ENCODE measurements at places on chromosomes 13 and 19. TPM values are rescaled to one million over a fixed set of nuclear protein-coding genes. Genes with fewer than 3 reads are reported as not detected.

The TMED1 gene
- total RNA-seq: 24.1 TPM

The ASF1B gene
- total RNA-seq: 30.4 TPM

The CYP2F1 gene
- not detected for total RNA-seq

The CHST8 gene
- 0.04 TPM for total RNA-seq

The ZNF560 gene
- total RNA-seq: 0.34 TPM

The PVR gene
- total RNA-seq: 55.8 TPM

The COX6B2 gene
- 0.92 TPM for total RNA-seq

The RTBDN gene
- not detected for total RNA-seq

The IZUMO4 gene
- total RNA-seq: 2.0 TPM

The ZNF534 gene
- total RNA-seq: 0.04 TPM

The ZNF431 gene
- total RNA-seq: 6.9 TPM

The TMEM272 gene
- not detected for total RNA-seq

The IGFL3 gene
- 2.3 TPM for total RNA-seq

The IRGC gene
- total RNA-seq: not detected

The CABP5 gene
- total RNA-seq: not detected

The STOML3 gene
- not detected for total RNA-seq

The PRTN3 gene
- total RNA-seq: not detected

The CATSPERD gene
- not detected for total RNA-seq

The DOCK6 gene
- total RNA-seq: 30.9 TPM

The FGF21 gene
- not detected for total RNA-seq

The DOCK9 gene
- 160 TPM for total RNA-seq

The KIR2DL1 gene
- total RNA-seq: not detected

The IL17D gene
- total RNA-seq: 0.07 TPM

The RUBCNL gene
- total RNA-seq: not detected

The HSD17B14 gene
- total RNA-seq: 4.4 TPM

The RYR1 gene
- 0.78 TPM for total RNA-seq

Data from foreskin keratinocyte (primary cell).